ENCODE measurements at places on chromosomes 5 and 9.

DNA sequence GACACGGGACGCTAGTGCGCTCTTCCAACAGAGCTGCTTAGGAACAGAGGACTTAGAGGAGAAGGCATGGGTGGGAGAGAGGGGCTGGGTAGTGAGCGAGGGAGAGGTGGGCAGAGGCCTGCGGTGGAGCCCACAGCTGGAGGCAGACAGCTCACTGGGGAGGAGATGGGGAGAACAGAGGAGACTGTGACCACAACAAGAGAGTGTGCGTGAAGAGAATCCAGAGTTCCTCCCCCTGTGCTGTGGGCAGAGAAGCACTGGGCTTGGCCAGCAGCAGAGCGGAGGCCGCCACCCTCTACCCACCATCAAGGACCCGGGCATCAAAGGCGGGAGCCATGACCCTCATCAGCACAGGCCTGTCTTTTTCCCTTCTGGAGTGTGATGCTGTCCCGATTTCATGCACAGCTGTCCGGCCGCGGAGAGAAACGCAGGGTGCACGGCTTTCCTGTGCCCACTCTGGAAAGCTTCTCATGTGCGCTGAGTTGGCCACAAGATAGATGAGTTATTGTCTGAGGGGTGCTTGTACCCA, 228.3 kb upstream of the IRX4 start:
- no peak for DNase-seq

DNA sequence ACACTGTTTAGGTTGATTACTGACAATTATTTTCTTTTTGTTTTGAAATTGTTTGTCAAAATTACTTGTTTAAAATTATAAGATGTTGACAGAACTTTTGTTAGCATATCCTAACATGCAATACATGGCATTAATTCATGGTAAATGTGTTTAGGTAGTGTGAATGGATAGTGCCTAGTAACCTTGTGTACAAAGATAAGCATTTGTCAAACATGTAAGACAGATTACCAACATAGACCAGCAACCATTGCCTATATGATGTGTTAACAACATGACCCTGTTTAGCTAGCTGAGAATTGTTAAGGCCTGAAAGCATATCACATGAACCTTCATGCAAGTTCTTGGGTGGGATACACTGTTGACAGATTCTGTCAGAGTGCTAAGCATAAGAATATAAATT, 13.4 kb downstream of the MAN2A1 start:
- DNase-seq: no peak

DNA sequence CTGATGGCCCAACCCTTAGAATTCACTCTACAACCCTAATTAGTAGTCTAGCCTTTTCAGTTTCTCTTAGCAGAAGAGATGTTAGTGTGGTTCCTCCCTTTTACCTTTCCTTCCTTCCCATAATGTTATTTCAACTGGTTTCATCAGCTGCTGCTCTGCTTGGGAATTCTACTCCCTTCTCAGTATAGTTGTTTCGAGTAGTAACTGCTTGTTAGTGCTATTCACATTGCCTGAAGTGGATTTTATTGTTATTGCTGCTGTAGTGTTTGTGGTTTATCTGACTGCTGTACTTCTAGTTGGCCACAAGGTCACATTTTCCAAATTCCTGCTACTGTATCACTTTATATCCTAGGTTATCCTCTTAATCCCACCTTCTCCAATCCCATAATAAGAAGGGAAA, 29.7 kb downstream of the SMIM15 start:
- DNase-seq: no peak

GRCh38 chr9:77827104-77827784, 179.1 kb upstream of the GNA14 start:
- DNase-seq: no peak

DNA sequence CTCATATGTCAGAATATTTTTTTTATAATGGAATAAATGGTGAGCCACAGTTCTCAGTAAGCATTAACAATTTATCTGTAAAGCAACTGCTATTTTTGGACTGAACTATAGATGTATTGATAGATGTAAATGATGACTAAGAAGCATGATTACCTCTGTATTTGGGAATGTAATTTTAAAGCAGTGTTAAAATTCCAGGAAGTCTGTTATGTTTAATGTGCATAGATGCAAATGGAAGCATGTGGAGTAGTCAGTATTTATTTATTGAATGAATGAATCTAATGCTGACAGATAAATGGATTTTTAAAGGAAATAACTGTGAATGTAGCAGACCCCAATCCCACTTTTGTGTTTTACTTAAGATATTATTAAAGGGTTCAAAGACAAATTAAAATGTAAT, 95.0 kb downstream of the ATG10 start:
- no peak for DNase-seq

- DNase-seq: no peak
Observed at GRCh38 chr5:66285343-66285922, 141.3 kb downstream of the SREK1 start.

GRCh38 chr9:98124637-98125426, 5.8 kb upstream of the TRIM14 start:
- DNase-seq: no peak

- no peak for DNase-seq
Observed at GRCh38 chr9:113854310-113854709, 21.8 kb upstream of the ZNF618 start.

DNA sequence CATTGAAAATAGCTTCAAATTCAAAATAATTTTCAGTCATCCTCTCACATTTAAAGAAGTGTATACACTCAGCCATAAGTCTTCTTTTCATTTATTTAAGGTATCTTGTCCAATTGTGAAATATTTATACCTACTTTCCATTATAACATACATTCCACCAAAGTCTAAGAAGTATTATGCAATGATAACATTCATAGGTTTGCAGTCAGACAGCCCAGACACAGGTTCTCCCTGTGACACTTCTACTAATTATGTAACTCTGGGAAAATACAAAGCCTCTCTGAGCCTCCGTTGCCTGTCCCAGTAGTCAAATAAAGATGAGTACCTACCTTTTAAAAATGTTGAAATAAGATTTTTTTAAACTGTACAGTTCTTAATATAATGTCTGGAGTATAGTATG, 320.9 kb upstream of the RPS23 start:
- DNase-seq: no peak

GRCh38 chr9:72401396-72401795, 36.4 kb upstream of the ZFAND5 start:
- no peak for DNase-seq

DNA sequence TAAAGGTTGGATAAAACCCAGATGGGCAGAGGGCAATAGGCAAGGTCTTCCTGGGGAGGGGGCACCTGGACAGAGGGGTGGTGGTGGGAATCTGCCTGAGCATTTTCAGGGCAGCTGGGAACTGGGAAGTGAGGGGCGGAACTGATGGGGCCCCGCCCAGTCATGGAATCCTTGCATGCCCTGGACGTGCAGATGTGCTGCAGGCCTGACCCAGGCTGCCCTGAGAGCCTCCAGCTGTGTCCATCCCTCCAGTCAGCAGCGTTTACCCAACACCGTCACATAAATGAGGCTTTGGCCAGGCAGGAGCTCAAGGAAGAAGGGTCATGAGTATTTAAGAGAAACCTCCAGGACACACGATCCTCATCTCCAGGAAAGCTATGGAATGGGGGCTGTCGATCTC, 70.3 kb downstream of the DAB2IP start:
- DNase-seq: no peak

- no peak for DNase-seq
Observed at GRCh38 chr5:139747583-139748504, 47.8 kb upstream of the PSD2 start.

DNA sequence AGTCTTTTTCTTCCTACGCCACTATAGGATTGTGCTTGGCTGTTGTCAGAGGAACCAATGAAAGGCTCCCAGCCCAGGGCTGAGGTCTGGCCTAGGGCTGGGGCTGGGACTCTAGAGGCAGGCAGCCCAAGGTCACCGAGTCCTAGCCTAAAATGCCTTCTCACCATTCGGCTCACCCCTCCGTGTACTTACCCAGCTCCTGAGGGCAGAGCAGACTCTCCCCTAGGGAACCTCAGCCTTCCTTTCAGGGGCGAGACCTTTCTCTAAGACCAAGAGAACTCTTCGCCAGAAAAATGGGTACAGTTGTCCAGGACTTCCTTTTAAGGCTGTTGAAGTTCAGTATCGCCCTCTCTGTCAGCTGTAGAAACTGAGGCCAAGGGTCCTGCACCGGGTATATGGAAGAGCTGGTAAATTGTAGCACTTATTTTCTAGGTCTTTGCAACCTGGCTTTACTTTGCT, 1.7 kb upstream of the SPRY4 start:
- DNase-seq: no peak

- no peak for DNase-seq
Observed at GRCh38 chr5:159017786-159018185, 81.9 kb downstream of the EBF1 start.

GRCh38 chr5:32147236-32147635, 26.9 kb downstream of the GOLPH3 start:
- no peak for DNase-seq

DNA sequence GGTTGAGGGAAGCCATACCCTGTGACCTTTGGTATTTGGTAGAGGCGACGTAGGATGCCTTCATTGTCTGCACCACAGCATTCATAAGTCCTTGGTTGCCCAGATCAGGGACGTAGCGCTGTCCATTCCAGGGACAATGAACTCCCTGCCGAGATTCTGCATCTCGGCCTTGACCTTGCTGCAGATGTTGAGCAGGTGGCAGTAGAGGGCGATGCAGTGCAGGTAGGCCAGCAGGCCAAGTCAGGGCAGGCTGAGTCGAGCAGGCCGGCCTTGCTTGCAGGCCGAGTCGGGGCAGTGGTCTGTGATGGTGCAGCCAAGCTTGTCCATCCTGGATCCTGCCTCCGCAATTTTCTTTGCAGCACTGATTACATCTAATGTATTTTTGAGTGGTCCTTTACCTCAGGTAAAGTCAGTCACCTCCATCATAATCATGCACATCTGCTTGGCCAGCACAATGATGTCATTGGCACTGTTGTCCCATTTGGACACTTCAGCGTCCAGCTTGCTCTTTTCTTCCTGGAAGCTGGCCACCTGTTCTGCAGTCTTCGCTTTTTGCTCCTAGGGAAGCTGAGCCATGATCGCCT, 93.4 kb upstream of the CCDC112 start:
- DNase-seq: no peak

DNA sequence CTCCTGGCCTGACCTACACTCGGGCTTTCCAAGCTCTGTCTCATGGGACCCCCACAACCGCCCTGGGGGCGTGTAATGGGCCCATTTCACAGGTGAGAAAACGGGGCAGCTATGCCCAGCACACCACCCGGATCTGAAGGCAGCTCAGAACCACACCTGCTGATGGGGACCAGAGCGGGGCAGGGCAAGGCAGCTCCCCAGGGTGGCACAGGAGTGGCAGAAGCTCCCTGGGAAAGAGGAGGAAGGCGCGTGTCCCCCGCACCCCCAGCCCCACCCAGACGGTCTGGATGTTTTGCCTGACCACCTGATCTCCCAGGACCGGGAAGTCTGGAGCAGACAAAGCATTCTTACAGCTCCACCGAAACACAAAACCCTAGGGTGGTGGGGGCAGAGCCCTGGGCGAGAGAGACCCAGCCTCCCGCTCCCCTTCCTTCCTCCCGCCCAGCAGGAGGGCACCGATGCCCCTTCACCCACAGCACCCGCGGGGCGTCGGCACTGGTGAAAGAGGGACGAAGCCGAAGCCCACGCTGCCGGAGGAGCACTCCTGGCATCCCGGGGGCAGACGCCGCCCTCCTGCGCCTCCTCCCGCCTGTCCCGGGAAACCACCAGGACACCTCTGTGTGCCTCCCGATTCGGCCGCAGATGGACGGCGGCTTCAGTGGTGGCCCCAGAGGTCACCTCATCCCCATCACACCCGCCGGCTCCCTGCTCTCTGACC, 14.5 kb downstream of the NOTCH1 start:
- DNase-seq: no peak

DNA sequence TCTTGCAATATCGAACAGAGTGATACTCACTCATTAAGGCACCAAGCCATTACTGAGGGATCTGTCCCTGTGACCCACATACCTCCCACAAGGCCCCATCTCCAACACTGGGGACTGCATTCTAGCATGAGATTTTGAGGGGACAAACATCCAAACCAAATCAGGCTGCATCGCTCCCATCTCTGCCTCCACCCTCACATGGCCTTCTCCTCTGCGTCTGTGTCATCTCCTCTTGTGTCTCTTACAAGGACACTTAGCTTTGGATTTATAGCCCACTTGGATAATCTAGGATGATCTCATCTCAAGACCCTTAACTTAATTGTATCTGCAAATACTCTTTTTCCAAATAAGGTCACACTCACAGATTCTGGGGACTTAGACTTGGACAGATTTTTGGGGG, 284.4 kb upstream of the DAP start:
- DNase-seq: no peak

- no peak for DNase-seq
Observed at GRCh38 chr9:81671880-81672280, 17.5 kb downstream of the TLE1 start.

GRCh38 chr9:134304261-134304660, 22.0 kb upstream of the RXRA start:
- no peak for DNase-seq

DNA sequence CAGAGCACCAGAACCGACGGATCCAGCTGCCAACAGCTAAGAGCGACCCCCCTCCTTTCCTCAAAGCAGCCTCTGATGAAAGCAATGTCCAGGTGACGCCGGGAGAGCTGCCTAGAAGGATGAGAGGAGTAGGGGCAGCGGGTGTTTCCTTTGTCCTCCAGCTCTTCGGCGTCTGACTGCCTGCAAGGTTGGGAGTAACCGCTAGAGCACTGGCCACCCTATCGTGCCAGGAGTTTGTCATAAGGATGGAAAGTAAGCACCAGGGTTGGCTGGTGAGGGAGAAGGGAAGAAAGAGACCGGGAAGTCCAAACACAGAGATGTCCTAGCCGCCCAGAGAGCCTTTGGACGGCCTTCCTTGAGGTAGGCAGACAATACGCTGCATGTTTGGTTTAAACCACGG, 10.8 kb downstream of the MRPL36 start:
- no peak for DNase-seq

- DNase-seq: no peak
Observed at GRCh38 chr9:73565833-73566465, 414.3 kb downstream of the ANXA1 start.

DNA sequence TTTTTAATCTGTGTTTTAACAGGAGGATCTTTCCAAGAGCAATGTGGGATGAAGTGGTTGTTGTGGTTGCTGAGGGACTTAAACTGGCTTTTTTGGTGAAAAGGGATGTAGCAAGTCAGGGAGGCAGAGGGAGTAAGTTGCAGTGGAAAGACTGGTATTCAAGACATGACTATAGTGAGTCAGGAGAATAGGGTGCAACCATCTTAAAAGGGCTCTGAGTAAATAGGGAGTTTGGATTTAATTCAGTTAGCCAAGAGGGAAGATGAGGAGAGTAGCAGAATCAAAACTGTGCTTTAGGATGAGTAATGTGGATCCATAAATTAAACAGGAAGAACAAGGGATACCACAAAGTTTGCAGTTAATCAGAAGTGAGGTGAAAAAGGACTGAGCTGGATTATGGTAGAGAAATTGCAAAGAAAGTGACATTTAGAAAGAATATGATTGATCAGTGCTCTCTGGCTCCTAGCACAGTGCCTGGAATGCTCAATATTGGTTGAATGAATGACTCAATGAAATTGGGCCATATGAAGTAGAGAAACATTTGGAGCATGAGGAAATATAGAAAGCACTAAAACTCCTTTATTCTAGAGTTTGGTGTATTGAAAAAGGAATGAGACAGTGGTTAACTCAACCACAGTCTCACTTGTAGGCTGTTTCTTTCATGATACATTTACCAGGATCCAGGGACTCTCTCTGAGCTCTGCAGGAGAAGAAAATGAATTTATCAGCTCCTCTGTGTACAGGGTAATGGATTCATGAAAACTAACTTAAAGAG, 5.1 kb downstream of the POLR3G start:
- DNase-seq: no peak

All from bone marrow (tissue), 2 donors.